Upper lobe of left lung (tissue), 6 donors: ENCODE measurements at places on chromosomes 2 and 18.

GRCh38 chr2:142682528-142682927 lies 194.9 kb upstream of the KYNU start:
- DNase-seq, result no peak

DNA sequence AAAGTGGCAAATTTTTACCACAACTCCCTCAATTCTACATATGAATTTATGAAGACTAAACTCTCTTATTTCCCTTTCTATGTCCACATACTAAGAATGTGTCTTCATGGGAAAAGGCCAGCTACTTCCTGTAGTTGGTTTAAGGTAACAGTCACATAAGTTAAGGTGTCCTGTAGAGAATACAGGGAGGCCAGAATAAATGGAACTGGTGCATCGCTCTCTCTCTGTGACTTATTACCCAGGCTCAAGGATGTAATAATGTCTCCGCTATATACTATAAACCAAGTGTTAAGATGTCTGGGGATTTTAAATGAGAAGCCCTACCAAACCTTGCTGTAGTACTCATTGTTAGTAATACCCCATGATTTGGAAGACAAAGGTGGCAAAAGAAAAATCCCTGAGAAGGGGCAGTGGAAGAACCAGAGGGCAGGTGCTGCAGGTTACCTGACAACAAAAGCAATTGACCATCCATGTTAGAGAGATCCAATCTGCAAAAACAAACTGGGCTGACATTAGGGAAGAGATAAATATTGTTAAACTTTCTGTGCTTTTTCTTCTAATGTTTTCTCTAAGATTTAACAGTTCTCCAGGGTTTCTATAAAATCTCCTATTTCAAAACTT lies 372.8 kb downstream of the TMX3 start:
- no peak for DNase-seq

DNA sequence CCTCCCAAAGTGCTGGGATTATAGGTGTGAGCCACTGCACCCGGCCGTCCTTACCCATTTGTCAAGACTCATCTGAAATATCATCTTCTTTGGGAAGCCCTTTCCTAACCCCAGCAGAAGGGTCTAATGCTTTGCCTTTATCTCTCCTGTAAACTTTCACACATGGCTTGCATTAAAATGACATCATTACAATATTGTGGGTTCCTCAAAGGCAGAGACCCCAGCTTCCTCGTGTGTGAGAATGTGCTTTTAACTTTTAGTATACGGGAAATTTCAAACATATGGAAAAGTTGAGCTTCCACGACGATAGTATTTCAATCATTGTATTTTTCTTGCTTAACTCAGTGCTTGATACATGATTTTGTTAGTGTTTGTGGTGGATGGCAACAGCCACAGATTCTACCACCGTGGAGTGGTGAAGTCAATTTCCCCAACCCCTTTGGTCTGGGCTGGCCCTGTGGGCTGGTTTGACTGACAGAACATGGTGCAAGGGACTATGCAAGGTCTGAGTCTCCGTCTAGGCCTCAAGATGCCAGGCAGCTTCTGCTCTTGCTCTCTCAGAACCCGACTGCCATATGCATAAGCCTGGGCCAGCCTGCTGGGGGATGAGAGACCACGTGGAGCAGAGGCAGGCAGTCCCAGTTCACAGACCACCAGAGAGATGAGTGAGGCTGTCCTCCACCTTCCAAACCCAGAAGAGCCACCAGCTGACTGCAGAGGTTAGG lies 39.9 kb downstream of the NGEF start:
- no peak for DNase-seq

GRCh38 chr18:44197832-44198611 lies 482.7 kb upstream of the SETBP1 start:
- DNase-seq, result no peak

DNA sequence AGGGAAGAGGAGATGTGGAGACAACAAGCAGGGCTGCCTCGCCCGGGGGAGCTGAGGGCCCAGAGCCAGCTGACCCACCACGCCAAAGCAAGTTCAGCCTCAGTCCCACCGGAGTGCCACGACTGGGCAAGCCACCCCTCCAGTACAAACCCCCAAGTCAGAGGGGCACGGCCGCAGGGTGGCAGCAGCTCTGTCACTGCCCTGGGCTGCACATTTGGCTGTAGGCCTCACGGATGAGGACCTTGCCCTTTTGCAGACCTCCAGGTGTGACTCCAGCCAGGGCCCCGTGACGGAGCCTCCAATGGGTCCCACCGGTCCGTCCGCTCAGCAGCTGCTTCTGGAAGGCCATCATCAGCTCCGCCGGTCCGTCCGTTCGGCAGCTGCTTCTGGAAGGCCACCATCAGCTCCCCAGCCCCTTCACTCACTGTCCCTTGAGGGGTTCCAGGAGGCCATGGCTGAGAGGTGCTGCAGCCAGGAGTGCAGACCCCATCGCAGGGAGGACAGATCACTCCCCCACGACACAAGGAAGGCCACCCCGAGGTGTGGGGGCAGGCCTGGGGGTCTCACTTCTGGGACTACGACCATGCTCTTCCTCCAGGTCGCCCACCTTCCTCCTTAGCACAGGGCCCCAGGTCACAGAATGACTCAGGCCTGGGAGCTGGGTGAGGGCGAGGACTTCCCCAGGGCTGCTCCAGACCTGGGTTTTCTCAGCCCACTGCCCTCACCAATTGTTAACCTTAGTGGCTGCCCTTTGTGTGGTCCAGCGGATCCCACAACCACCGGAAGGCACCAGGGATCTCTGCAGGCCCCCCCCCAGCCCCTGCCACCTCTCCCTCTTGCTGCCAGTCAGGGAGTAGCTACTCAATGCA lies 24.6 kb upstream of the STK25 start:
- no peak for DNase-seq
